ENCODE measurements at places on chromosomes 16 and 17.

DNA sequence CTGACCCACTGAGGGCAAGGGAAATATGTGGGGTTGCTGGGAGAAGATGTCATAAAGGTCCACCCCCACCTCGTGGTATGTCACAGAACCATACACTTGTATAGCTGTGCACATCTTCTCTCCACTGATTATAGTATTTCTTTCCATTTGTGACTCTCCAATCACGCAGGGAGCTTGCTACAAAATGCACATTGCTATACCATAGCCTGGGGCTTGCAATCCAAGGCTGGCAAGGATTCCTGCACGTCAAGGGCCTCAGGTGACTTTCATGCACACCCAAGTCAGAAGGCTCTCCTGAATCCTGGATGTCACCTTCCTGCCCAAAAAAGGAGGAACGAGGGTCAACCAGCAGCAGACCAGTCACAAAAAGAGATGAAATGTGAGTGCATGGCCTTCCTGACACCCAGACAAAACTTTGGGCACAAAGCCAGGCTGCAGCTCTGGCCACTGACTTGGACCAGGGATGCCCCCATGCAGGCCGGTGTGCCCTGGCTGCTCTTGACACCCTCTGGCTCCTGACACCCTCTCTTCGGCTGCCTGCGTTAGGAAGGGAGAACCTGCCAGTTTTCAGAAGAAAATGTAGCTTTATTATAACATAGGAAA, 12.1 kb downstream of the TBC1D26 start:
- DNase-seq, result no peak

DNA sequence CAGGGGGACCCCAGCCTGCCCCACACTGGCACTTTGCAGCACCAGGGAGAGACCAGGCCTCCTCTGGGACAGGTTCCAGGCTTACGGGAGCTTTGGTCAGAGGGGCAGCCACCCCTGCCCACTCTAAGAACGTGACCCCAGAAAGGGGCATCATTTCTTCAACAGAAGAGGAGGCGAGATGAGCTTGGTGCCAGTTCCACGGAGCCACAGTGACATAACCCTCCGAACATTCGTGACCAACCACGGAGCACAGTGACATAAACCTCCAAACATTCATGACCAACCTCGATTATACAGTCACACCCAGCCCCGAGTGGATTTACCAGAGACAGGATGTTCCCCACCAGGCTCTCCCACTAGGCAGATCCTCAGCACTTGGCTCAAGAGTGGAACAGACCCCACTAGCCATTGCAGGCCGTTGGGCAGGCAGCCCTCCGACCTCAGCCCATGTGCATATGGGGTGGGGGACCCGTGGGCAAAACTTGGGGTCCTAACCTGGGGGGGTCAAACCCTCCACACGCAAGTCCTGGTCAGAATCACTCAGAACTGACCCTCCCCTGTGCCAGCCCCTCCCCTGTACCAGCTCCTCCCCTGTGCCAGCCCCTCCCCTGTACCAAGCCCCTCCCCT, 112.9 kb downstream of the METRNL start:
- no peak for DNase-seq

DNA sequence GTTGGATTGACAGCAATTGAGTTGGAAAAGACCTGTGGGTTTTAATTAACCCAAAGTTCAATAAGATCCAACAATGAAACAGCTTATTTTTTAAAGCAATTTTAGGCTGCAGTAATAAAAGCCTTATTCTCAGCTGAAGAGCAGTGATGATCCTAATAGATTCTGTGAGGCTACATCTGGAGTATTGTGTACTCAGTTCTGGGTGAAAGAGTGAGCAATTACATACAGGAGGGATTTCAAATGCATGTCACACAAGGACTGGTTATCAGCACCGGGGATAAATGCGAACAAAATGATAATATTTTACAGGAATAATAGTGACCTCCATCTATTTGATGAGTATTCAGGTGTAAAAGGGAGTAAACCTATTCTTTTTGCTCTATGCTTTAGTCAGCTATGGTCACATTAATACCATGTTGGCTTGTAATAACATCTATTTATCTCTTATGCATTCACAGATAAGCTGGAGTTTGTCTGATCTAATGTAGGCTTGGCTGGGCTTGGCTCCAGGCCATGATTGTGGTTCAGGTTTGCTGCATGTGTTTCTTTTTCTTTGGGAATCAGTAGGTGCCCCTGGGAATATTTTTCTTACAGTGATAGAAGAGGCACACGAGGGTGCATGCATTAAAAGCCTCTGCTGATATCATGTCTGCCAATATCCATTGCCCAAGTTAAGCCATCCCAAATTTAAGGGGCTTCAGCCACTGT, 22.2 kb upstream of the TOX3 start:
- no peak for DNase-seq

DNA sequence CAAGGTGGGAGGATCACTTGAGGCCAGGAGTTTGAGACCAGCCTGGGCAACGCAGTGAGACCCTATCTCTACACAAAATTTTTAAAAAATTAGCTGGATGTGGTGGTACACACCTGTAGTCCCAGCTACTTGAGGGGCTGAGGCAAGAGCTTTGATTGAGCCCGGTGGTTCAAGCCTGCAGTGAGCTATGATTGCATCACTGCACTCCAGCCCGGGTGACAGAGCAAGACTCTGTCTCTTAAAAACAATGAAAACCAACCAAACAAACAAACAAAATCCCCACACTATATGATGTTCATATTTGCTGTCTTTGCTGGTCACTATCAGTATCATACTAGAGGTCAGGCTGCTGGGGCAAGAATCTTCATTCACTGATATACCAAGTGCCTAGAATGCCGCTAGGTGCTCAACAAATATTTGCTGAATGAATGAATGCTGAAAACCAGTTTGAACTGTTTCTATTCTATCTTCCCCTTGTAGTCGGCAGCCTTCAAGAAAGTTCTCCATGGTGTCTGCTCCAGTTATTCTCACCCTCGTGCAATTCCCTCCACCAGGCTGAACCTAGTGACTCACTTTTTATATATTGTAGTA, 127.0 kb downstream of the IRX3 start:
- DNase-seq, result no peak

GRCh38 chr17:39979893-39980350, 685 bp upstream of the PSMD3 start:
- DNase-seq, result no peak

GRCh38 chr16:19497176-19497575, 24.7 kb downstream of the GDE1 start:
- no peak for DNase-seq

- no peak for DNase-seq
These were observed 42.5 kb upstream of the RASD1 start for GRCh38 chr17:17538417-17539391.

DNA sequence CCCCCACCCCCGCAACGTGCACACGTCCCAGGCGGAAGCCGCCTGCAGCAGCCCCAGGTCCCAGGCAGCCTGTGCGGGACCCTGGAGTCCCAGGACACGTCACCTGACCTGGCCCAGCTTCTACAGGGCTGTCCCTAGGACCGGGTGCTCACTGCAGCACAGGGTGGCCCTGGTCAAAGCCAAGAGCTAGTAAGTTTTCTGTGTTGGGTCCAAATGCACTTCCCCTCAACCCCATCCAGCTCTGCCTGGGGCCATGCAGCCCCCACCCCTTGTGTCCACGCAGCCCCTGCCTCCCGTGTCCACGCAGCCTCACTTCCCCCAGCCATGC, 22.1 kb upstream of the PVALEF start:
- no peak for DNase-seq

DNA sequence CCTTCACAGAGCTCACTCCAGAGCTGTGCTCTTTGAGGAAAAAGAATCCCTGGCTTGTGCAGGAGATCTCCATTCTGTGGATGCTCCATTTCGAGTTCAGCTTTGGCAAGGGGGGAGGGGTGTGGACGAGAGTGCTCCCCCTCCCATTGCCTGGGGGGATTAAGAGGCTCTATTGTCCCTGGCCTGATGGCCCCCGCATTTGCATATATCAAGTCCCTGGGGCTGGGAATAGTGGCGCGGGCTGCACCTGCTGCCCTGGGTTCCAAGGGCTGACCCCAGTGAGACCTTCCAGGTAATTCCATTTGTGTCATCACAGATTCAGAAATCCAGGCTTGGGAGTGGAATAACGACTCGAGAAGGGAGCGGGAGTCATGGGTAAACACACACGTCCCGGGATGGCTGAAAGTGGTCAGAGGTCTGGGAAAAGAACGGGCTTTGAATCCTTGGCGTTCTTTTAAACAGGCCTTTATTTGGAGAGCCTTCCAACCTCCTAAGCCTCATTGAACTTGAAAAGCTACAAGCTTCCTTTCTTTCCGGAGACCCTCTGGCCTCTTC, 479.3 kb downstream of the HS3ST3B1 start:
- no peak for DNase-seq

GRCh38 chr16:17359788-17360390, 110.9 kb downstream of the XYLT1 start:
- no peak for DNase-seq

DNA sequence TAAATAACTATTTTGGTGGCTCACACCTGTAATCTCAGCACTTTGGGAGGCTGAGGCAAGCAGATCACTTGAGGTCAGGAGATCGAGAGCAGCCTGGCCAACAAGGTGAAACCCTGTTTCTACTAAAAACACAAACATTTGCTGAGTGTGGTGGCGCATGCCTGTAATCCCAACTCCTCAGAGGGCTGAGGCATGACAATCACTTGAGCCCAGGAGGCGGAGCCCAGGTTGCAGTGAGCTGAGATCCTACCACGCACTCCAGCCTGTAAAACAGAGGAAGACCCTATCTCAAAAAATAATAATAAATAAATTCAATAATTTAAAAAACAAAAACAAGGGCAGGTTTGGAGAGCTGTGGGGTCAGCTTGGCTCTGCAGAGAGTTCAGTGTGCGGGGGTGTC, 5.7 kb upstream of the SLC4A1 start:
- DNase-seq, result no peak

DNA sequence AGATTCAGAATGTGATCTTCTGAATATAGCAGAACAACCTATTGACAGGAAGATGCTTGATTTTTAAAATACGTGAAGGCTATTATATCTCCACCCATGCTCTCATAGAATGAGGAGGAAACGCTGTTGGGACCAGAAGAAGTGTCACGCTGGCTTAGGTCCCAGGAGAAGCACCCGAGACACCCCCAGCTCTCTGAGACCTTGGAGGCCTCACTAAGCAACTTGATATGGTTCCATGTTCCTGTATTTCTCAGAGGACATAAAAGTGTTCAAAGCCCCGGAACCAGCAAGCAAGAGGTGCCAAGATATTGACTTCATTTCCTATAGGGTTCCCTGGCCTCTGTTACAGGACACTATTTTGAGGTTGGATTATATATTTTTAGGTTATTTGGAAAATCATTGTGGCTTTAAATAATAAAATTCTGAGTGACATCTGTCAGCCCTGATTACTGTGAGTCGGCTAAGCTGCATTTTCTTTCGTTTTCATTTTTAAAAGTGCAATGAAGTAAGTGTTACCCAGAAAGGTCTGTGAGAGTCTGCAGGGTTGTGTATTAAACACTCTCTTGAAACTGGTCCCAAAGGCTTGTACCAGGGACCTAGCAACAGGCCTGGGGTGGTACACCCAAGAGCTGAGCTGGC, 400.0 kb downstream of the SOX9 start:
- no peak for DNase-seq

- DNase-seq, result no peak
These were observed 6.8 kb upstream of the SULT1A1 start for GRCh38 chr16:28616636-28617035.

- DNase-seq, result no peak
These were observed 4.0 kb downstream of the WNT3 start for GRCh38 chr17:46814446-46814845.

All from amygdala (tissue), 56 donors.